Epithelial cell of umbilical artery (primary cell): ENCODE measurements at places on chromosomes 2 and 18. TPM values are rescaled to one million over a fixed set of nuclear protein-coding genes. Genes with fewer than 3 reads are reported as not detected.

The CACNB4 gene
- total RNA-seq = under 0.01 and 0.15 TPM in 2 replicates

The ST6GAL2 gene
- total RNA-seq = not detected in 2 replicates

The DCDC2C gene
- not detected in 2 replicates for total RNA-seq

The APLF gene
- total RNA-seq = 2.6 and 3.2 TPM in 2 replicates

The HSBP1L1 gene
- total RNA-seq = 3.9 and 4.9 TPM in 2 replicates

The SERPINB4 gene
- total RNA-seq = under 0.01 and 0.15 TPM in 2 replicates

The CNDP1 gene
- total RNA-seq = not detected in 2 replicates

The TAF1B gene
- total RNA-seq = 34.4 and 40.3 TPM in 2 replicates

The WDR54 gene
- 47.9 and 65.3 TPM in 2 replicates for total RNA-seq

The NEU2 gene
- total RNA-seq = not detected in 2 replicates

The DSG1 gene
- not detected in 2 replicates for total RNA-seq

The DLGAP1 gene
- total RNA-seq = not detected in 2 replicates

The ALPP gene
- not detected in 2 replicates for total RNA-seq
